ENCODE measurements at places on chromosomes 12 and 14.

DNA sequence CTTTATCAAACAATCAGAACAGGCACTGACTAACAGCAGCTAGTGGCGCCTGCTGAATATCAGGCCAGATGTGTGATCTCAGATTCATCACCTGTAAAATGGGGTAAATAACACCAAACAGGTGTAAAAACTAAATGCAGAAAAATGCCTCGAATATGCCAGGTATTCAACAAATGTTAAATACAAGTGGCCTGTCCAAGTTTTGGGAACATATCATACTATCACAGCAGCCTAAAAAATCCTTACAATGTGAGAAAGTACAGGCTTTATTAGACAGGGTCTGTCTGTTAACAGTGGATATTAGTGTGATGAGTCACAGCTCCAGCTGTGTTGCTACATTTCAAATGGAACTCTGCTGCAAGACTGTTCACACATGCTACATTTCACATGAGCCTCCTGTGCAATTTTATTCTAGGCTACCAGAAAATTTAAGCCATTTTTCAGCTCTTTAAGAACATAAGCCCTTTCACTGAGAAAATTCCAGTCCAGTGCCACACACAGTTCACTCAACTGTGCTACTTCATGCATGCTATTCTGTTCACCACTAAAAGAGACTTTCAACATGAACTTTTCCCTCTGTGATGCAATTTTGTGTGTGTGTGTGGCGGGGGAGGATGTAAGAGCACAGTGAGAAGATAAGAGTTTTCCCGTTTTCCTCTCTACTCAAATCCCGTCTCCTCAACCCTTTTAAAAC lies 56.7 kb downstream of the MSRB3 start:
- no peak for DNase-seq

DNA sequence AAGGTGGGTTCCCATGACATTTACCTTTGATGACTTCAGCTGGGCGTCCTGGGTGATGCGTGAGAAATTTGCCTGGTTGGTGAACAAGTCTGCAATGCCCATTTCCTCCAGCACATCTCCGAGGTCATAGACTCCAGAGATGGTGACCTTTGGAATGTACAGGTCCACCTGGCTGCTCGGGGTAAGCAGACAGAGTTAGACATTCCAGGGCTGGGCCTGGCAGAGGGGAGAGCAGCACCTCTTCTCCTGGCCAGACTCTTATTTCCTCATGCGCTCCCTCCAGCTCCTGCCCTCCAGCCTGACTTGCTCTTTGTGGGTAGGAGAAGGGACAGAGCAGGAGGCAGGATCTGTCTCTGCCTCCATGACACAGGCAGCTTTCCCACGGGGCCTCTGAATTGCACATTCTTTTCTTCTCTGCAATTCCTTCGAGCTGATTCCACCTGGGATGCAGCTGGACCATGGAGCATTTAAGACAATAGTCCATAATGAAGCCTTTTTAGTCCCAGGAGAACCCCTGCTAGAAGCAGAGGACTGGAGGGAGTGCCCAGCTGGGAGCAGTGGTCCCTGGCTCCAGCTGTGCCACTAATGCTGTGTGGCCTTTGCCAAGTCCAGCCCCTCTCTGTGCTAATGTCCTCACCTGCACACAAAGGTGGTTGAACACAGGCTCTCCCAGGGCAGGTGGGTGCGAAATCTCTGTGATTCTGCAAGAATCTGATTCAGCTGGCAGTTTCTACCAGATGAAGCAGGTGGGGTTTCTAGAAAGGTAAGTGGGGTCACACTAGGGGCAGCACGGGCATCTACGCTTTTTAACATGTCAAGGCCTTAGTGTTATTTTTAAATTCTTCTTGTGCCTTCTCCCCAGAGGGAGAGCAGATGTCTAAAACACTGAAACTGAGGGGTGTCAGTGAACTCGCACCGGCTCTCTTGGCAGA lies 13.2 kb upstream of the SERPINA10 start:
- DNase-seq, result no peak

- no peak for DNase-seq
Observed at GRCh38 chr12:26406391-26406790, 211.0 kb downstream of the SSPN start.

GRCh38 chr12:117622741-117623140 lies 261.3 kb upstream of the NOS1 start:
- peak; percentile 20 for DNase-seq

- no peak for DNase-seq
Observed at GRCh38 chr14:55071870-55072640, 20.6 kb downstream of the MAPK1IP1L start.

- DNase-seq, result no peak
Observed at GRCh38 chr14:23829736-23830471, 123.7 kb upstream of the DHRS4 start.

GRCh38 chr12:89038831-89039512 lies 313.3 kb downstream of the DUSP6 start:
- DNase-seq, result no peak

All from NCI-H526 (cell line).